ENCODE measurements at places on chromosomes 5 and 9. TPM values are rescaled to one million over a fixed set of nuclear protein-coding genes. Genes with fewer than 3 reads are reported as not detected.

DNA sequence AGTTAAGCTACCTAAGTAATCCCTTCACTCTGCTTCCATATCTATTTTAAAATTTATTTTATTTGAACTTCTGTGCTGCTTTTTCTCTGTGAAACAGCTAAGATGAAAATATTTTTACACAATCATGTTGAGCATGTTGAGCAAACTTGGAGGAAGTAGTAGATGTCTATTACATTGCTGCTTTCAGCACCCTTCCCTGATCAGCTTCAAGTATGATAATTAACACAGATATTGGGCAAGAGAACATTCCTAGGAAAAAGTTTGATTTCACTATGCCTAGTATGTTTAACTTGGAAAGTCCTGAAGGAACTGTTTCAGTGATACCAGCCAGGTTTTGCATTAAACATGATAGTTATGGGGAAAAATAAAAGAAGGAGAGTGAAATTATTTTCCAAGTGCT, 283.6 kb downstream of the ELAVL2 start:
- no peak for DNase-seq

- DNase-seq: no peak
These were observed 6.0 kb downstream of the UBQLN1 start for GRCh38 chr9:83701769-83702168.

GRCh38 chr5:57482671-57483106, at the start of gene ACTBL2:
TSS of gene ACTBL2 (minus strand) at chr5:57482811. CDS start at chr5:57482707, 104 bp downstream.
- no peak for DNase-seq

EQTN gene
- not detected for total RNA-seq

TTC23L gene
- 1.0 TPM for total RNA-seq

SEMA5A gene
- 0.02 TPM for total RNA-seq

- no peak for DNase-seq
These were observed 465.5 kb downstream of the DNAH5 start for GRCh38 chr5:13478831-13479465.

- DNase-seq: no peak
These were observed 91.2 kb upstream of the EQTN start for GRCh38 chr9:27388150-27388549.

LHX3 gene
- not detected for total RNA-seq

DNA sequence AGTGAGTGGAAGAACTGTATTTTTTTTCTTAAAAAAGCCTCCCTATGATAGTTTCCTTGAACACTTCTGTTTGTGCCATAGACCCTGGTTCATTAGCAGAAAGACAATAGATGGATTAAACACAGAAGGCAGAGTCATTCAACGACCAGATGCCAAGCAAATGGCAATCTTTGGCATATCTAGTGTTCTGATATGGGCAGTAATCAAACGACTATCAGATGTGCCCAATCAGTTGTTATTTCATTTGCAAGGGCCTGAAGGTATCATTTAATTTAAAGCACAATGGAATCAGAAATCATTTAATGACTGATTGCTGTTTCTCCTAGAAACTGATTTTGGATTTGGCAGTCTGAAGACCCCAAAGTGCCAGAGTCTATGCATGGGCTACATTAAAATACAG, 61.3 kb downstream of the SGCD start:
- DNase-seq: no peak

IFNA2 gene
- total RNA-seq: not detected

DNA sequence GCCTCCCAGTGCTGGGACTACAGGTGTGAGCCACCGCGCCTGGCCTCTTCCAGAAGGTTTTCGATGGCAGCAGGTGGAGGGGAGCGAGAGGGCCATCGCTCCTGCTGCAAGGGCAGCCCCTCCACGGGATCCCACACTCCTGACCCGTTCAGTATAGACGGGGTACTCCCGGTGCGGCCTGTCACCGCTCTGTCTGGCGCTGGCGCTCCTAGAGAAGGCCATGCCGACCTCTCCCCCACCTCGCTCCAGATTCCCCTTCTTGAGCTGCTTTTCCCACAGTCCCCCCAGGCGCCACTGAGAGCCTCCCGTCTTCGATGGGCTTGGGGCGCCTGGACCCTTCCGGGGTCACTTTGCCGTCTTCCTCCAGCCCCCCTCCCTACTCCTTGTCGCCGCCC, 4.3 kb upstream of the SQSTM1 start:
- DNase-seq: no peak

- no peak for DNase-seq
These were observed 41.9 kb downstream of the NTRK2 start for GRCh38 chr9:84711398-84711777.

DNA sequence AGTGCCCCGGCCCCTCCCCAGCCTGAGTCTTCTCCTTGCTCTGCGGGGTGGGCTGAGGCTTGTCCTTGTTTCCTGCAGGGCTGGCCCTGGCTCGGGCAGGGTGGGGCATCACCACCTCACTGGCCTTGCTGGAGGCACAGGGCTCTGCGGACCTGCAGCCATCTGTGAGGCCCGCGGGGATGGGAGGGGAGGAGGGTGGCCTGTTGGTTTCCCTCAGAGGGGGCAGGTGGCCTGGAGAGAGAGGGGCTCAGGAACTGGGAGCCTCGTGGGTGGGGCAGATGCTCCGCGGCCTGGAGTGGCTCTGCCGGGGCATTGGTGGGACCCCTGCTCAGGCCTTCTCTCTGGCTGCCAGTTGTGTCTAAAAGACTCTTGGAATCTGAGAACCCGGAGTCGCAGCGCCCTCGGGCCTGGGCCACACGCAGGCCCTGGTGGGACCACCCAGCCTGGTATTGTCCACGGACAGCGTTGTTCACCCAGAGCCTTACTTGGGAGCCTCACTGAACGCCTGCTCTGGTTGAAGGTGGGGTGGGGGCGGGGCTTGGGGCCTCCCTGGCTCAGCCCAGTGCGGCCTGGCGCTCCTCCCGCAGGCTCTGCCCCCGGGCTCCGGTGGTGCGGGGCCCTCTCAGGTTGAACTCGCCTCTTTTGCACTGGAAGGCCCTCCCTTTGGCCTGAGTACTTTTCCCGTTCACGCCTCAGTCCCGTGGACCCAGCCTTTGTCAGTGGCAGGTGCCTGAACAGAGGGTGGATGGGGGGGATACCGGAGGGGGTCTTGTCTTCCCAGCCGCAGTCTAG, 111.3 kb downstream of the RXRA start:
- no peak for DNase-seq

DNA sequence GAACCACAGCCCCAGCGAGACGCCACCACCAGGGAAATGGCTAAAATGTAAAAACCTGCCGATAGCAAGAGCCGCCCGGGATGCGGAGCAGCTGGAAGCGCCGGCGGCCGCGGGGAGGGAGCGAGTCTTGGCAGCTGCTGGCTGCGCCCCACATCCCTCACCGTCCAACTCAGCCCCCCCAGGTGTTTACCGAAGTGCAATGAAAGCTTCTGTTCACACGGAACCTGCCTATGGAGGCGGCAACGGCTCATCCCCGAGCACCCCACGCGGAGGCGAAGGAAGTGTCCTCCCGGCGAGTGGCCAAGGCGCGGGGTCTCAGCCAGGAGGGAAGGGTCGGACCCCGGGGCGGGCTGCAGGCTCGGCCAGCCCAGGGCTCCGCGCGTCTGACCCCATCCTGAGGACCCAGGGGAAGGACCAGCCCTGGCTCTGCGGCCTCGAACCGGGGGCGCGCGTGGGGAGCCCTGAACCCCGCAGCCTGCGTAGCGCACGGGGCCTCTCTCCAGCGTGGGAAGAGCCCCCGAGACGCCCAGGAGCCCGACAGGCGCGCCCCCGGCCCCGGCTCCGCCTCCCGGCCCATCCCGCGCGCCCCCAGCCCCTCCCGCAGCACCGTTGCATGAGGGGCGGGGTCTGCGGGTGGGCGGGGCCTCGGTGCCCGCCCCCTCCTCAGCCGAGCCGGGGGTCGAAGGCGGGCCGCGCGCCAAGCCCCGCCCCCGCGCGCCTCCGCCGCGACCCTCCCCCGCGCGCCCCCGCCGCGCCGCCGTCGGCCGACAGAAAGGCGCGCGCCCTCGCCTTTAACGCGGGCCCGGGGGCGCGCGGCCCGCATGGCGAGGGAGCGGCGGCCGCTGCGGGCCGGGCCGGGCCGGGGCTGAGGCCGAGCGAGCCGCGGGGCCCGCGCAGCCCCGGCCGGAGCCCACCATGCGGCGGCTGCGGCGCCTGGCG, at the start of gene DIPK1B:
DIPK1B (plus strand) TSS at position 822 of the 939 bp plus-strand sequence; CDS start at position 916, 94 bp downstream.
- DNase-seq: no peak

DNAJC21 gene
- total RNA-seq: 34.7 TPM

GRCh38 chr5:147616421-147616820, 106.6 kb upstream of the DPYSL3 start:
- no peak for DNase-seq

DBH gene
- not detected for total RNA-seq

DNA sequence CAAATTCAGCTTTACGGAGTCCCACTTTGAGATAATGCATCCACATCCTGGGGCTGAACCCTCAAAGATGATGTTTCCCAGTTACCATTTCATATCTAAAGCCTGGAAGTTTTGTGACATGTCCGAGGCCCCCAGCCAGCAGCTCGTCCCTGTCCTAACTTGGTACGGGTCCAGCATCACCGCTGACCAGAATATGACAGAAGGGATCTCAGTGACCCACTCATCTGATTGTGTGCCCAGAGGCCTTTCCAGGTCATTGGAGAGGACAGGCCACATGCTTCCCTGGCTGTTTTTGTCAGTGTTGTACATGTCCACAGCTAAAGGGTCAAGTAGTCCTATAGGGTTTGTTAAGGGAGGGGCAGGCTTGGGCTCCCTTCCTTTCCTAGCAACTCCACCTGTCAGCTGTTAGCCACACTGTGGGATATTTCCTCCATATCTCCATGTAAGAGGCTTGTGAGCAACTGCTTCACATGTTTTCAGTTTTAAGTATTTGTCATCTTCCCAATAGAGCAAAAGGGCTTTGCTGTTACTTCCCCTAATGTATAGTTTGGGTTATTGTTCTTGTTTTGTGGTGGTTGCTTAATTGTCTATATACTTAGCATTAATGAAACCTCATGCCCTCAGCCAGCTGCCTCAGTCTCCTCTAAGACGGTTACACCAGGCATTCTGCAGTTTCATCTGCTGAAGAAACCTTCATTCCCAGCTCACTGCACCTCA, 33.4 kb downstream of the SECISBP2 start:
- no peak for DNase-seq

BAG1 gene
- total RNA-seq: 58.2 TPM

DCTN3 gene
- total RNA-seq: 64.0 TPM

GRCh38 chr9:88973281-88974045, 17.8 kb upstream of the S1PR3 start:
- DNase-seq: no peak

DNA sequence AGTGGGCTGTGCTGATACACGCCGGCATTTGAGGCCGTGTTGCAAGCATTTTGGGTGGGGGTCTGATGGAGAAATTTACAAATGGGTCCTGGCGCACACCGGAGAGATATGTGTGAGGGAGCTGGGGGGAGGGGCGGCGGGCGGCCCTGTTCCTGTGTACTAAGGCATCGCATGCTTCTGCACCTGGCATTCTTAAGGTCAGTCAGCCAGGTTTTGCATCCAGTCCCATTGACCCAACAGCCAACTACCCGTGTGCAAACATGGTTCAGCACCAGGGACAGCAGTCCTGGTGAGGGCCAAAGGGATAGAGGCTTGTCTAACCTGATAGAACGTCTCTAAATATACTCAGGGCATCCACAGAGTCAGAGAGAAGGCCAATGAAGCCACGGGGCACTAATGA, 839 bp downstream of the GABRG2 start:
- DNase-seq: no peak

Measured in HCT116 (cell line).